ENCODE measurements at places on chromosomes 2 and 18.

DNA sequence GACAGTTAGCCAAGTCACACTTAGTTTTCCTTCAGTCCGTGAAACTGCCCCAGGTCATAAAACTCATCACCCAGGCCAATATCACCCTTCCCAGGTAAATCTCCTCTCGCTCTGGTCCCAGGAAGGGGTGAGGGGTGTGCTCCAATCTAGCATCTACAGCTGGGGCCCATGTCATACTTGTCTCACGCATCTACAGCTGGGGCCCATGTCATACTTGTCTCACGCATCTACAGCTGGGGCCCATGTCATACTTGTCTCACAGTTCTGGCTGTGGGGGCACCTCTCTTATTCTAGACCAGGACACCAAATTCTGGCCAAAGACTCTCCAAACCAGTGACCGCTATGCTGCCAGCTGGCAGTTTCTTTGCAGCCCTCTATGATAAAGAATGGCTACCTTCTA is 123.3 kb upstream of the DLGAP1 start:
- DNase-seq, result no peak

- no peak for DNase-seq
Measured at GRCh38 chr2:226733927-226734564, 65.6 kb downstream of the IRS1 start.

DNA sequence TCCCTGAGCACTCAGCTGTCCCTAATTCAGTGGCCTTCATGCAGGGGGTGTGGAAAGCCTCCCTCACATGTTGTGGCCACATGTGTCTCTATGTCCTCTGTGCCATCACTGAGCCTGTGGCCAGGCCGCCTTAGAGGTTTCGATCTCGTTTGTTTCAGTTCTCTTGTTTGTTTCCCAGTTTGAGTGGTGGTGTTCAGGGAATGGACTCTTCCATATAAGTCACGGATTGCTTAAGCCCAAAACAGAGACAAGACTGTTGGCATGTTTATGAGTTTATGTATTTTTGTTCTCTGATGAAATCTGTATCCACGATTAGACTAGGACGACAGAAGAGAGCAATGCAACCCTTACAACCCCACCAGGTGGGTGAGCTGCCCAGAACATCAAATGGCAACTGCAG is 134.5 kb downstream of the CCBE1 start:
- DNase-seq, result no peak

- peak; percentile 78 for DNase-seq
Measured at GRCh38 chr2:75276093-75277029, 77.0 kb upstream of the TACR1 start.

- DNase-seq, result no peak
Measured at GRCh38 chr18:45241982-45242565, 373.2 kb upstream of the SLC14A2 start.

DNA sequence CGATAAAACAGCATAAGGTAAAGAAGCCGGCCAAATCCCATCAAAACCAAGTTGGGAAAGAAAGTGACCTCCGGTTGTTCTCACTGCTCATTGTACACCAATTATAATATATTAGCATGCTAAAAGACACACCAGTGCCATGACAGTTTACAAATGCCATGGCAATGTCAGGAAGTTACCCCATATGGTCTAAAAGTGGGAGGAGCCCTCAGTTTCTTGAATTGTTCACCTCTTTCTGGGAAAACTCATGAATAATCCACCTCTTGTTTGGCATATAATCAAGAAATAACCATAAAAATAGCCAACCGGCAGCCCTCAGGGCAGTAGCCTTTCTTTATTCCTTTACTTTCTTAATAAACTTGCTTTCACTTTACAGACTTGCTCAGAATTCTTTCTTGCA is 544.9 kb upstream of the SETBP1 start:
- DNase-seq, result no peak

DNA sequence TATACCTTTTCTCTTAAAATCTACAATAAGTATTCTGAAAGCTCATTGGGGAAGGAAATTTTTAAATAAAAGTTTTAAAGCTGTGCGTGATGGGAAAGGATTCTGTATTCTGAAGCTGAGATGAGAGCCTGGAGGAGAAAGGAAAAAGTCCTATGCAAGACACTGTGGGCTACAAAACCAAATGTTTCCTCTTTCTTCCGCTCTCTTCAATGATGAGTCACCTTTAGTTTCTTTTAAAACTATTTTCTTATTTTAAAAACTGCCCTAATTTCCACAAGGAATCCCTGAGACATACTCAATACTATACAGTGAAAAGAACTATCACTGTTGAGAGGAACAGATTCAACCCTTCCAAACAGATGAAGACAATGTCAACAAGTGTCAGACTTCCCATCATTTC is 87.4 kb downstream of the INO80D start:
- DNase-seq, result no peak

GRCh38 chr2:127615511-127616166 is 30.3 kb upstream of the GPR17 start:
- no peak for DNase-seq

DNA sequence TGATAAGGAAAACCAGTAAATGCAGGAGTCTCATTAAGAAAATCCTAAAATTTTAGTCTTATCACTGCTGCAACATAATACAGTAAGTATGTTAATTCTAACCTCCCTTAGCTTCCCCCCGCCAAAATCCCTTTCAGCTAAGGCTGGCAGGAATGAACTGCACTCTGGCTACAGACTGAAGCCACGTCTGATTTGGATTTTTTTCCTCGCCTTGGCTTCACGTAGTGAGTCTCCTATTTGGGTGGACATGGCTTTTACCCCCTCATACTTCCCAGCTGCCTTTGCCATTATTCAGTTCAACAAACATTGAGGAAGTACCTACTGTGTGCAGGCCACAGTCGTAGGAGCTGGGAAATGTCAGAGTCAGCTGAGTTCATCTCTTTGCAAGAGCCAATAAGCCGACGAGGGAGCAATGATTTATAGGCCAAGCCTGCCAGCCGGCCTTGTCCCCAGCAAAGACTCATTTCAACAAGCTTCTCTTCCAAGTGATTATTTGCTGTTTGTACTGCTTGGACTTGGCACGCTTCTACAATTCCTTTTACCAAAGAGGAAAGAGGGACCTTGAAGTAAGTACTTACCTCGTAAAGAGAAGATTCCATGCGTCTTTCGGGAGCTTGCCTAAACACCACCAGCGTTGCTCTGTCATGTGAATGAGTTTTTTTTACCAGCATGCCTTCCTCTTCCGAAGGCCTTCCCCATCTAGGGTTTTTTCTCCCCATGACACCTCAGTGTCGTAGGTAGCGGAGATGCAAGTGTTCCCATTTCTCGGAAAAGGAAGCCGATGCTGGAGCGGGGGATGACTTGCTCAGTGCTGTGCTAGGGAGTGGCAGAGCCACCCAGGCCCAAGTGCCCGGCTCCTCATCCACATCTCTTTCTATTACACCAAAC is 138.6 kb downstream of the KLHL29 start:
- DNase-seq, result no peak

GRCh38 chr2:3805201-3805939 is 102.0 kb downstream of the DCDC2C start:
- DNase-seq, result peak; percentile 23

Data from epithelial cell of esophagus (primary cell).